ENCODE measurements at places on chromosomes 11 and 22.

GRCh38 chr11:108117746-108118371 lies 3.5 kb upstream of the ACAT1 start:
- DNase-seq = peak; percentile 82

GRCh38 chr22:33658775-33659174 lies 261.5 kb downstream of the LARGE1 start:
- DNase-seq = no peak

DNA sequence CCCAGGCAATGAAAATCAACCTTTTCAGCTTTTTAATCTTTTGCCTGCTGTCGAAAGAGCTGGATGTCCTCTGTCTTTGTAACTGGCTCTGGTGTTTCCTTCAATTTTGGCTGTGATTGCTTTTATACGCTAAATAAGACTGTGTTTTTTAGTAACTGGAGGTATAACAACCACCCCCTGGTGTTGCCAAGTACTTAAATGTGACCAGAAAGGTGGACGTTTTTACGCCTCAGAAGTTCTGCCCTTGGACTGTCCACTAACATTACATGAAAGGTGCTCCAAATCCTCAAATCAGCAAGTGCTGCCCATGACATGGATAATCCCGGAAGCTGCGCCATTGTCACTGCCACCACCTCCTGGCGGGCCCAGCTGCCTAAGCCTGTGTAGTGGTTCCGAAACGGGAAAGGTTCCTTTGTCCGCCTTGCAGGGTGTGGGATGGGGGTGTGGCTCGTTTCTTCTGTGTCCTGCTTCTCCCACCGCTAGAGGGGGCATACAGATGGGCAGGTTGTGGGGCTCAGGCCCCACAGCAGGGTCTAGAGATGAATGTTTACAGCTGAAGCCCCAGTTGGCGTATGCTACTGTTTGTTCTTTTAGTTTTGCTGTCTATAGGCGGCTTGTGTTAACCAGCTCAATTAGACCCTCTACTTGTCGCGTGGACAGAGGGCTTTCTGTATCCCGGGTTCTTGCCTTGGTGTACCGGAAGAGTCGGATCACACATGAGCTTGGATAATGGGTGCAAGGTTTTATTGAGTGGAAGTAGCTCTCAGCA lies 82.2 kb upstream of the SEPTIN5 start:
- DNase-seq = peak; percentile 37

- no peak for DNase-seq
Measured at GRCh38 chr11:59999691-60000090, 17.3 kb upstream of the OOSP4B start.

- DNase-seq = no peak
Measured at GRCh38 chr11:23997356-23997755, 499.5 kb upstream of the LUZP2 start.

DNA sequence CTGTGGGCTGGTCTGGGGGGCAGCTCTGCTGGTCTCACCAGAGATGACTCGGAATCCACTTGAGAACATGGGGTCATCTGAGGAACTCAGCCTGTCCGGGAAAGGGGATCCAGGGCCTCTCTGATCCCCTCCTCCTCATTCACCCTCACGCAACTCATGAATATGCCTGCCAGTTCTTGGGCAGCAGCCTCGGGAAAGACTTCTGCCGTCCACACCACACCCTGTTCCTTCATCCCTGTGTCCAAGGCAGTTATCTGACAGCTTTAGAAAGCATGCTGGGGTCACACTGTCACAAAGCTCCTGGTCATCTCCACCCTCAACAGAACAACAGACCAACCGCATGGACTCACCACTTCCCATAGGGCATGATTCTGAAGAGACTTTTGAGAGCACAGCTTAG lies 88.3 kb downstream of the AMOTL1 start:
- DNase-seq = no peak

DNA sequence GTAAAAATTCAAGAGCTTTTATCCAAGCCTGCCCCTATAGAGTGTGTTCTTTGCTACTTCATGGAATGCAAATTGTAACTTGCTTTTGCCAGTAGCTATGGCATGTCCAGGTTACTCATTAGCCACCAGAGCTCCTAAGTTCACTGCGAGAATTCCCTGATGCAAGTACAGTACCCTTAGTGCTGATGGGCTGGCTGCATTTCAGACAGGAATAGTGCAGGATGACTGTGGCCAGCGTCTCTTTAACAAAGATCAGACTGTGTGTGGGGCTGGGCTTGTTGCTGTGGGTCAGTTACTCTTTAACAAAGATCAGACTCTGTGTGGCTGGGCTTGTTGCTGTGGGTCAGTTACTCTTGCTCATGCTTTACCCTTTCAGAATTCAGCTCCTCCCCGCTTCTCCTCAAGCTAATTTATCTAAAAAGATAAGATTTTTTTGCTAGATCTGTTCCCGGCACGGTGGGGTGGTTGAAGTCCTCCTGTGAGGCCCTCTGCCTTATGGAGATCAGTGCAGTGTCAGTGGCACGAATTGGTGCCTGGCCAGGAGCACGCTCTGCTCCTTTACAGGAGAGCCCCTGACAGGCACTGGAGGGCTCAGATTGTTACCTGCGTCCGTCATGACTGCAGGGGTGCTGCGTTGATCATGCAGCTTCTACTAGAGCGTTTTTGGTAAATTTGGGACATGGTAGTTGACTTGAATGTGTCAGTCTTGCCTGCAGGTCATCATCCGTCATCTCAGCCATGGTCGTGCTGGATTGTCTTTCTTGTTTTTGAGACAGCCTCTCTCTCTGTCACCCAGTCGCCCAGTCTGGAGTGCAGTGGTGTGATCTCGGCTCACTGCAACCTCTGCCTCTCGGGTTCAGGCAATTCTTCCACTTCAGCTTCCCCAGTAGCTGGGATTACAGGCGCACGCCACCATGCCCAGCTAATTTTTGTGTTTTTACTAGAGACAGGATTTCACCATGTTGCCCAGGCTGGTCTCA lies 27.0 kb downstream of the AP2A2 start:
- peak; percentile 81 for DNase-seq

GRCh38 chr11:33920838-33921613 lies 29.1 kb upstream of the LMO2 start:
- no peak for DNase-seq

GRCh38 chr22:47124451-47124881 lies 362.0 kb downstream of the TBC1D22A start:
- DNase-seq = no peak

GRCh38 chr11:112073941-112074811 lies at the start of the genes NKAPD1 and PIH1D2:
TSS of gene NKAPD1 (plus strand) at chr11:112074299. CDS start at chr11:112075575, 1,276 bp downstream.
TSS of gene PIH1D2 (minus strand) at chr11:112074017. CDS start at chr11:112073174, 843 bp downstream.
- peak; percentile 94 for DNase-seq

DNA sequence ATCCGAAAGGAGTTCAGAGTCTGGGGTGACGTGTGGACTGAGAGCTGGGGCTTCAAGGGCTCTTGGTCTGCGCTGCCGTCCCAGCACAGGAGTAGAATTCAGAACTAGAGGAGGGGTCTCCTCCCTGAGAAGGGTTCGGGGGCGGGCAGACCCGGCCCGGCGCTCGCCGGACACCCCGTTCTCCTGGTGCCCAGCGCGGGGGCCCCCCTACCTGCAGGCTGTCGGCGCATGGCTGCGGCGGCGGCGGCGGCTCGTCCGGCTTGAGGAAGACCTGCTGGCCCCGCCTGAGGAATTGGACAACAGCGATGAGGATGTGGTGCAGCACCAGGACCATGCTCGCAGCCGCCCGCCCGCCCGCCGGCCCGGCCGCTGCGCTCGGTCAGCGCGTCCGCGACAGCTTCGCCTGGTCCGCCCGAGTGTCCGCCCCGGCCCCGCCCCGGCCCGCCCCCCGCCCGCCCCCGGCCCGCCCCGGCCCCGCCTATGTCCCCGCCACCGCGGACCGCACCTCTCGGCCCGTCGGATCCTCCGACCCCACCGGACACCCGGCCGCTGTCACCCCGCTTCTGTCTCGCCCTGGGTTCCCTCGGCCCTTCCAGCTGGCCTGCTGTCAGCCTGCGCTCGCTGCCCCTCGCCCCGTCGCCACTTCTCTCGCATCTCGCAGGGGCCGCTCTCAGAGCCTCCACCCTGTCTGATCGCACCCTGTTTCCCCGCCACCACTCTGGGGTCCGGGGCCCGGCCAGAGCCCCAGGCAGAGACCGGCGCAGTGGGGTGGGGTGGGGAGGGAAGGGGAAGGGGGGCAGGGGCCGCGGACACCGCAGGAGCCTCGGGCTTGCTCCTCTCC lies 32.0 kb downstream of the PDE2A start:
- peak; percentile 7 for DNase-seq

DNA sequence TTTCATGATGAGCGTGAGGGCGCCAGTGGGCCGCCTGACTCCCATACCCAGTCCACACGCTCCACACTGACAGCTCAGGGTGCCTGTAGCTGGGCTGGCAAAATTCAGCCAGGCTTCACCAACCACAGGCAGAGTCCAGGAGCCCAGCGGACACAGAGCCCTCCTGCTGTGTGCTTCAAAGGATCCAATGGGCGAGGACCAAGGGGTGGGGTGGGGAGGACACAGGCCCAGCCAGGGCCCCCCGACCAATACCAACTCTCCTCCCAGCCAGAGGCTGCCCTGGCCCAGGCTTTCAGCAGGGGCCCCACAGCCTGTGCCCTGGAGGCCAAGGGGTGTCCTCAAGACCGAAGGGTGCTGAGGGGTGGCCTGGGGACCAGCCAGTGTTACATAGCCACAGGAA lies 336.1 kb downstream of the CTTN start:
- no peak for DNase-seq

DNA sequence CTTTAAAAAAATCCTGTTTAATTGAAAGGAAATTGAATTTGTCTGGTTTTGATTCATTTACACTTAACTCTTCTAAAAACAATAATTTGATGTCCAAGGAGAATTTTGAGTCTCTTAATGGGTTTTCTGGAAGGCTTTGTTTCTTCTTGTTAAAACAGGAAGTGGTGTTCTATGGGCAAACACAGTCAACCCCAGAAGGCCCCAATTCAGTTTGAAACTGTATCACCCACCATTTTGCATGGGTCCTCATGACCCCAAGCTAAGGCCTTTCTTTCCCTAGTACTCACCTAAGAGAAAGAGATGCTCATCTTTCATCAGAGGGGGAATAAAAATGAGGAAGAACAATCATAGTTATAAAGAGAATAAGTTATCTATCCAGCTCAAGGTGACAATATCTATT lies 10.6 kb downstream of the FLI1 start:
- DNase-seq = no peak

GRCh38 chr11:65430406-65431217 lies 8.0 kb downstream of the NEAT1 start:
- DNase-seq = peak; percentile 51

DNA sequence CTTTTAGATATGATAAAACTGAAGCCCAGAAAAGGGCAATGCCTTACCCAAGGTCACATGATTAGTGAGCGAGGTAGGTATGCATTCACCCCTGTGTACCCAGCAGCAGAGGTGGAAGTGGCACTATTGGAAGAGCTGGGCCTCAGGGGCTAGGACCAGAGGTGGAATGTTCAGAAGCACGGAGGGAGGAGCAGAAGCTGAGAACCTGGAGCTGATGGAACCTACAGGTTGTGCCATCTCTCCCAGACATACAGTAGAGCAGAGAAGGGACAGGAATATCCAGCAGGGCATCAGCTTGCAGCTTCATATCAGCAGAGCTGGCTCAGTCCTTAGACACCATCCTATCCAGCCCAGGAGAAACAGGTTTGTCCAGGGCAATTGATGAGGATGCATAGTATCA lies 14.6 kb upstream of the FCHSD2 start:
- no peak for DNase-seq

DNA sequence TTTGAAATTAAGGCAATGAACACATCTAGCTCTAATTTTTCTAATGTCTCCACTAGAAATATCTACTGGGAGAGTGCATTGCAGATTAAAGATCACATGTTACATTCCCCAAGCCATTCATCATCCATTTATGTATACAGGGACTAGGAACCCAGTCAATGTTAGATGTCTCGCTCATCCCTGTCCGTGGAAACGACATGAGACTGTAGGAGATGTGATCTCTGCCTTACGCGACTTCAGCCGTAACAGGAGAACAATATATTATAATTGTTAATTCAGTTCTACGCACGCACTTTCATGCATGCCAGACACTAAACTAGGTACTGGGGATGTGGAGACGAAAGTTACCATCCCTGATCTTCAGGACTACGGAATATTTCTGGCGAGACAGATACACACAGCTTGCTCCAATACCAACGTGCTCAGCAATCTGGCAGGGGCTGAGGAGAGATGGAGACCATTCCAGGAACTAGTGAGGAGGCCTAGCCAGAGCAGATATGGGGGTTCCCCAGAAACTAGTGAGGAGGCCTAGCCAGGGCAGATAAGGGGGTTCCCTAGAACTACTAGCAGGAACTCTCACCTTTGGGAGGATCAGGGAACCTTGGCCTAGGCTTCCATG lies 706 bp downstream of the DCPS start:
- no peak for DNase-seq

DNA sequence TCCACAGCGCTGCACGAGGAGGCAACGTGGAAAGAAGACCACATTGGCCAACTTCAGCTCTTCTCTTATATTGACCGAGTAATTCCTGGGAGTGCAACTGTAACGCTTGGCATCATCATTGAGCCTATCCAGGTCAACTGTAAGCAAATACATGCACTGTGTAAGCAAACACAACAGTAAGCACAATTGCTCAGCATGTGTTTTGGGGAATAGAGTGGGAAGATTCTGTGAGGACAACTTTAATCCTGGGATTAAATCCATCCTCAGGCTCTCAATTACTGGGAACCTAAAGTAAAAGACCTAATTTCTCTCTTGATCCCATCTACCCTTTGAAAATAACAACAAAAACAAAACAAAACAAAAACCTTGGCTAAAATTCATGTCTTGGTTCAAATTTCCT lies 109.5 kb upstream of the DDI1 start:
- no peak for DNase-seq

DNA sequence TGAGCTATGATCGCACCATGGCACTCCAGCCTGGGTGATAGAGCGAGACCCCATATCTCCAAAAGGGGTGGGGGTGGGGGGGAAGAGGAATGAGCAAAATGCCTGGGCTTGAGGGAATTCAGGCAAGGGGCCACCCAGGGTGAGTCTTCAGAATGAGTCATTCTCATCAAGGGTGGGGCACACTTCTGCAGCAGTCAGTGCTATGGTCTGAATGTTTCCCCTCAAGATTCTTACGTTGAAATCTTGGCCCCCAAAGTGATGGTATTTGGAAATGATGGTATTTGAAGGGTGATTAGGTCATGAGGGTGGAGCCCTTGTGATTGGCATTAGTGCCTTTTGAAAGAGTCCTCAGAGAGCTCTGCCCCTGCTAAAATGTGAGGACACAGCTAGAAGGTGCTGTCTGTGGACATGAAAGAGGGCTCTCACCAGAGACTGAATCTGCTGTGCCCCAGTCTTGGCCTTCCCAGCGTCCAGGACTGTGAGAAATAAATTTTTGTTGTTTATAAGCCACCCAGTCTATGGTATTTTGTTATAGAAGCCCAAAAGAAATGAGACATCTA lies 86.4 kb upstream of the THY1 start:
- DNase-seq = peak; percentile 60

GRCh38 chr11:1827095-1827813 lies 7.5 kb upstream of the SYT8 start:
- DNase-seq = peak; percentile 74
